ENCODE measurements at places on chromosomes 2 and 18.

DNA sequence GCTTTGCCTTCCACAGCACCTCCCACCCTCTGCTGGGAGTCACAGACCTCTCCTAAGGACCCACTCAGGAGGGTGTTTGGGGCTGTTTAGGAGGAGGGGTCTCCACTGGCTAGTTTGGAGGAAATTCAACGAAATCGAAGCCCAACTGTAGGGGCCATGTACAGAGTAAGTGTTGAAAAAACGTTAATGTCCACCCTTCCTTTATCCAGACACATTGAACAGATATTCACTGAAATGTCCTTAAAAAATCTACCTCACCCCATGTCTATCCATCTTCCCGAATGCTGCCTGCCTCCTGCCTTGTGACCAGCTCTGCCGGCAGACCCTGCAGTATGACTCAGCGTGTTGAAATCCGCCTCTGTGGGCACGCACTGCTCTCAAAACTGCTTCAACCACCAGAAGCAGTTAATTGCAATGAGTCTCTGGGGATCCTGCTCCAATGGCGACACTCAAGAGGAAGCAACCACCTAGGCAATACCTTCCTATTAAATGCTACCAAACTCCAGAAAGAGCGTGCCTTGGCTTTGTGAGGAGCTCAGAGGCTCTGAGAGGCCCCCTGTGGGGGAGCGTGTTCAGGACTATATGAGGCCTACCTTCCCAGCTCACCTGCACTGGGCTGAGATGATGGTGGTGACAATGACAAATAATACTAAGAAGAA, 61.4 kb upstream of the RTN4 start:
- peak; percentile 67 for DNase-seq

GRCh38 chr2:216925006-216925405, 65.1 kb upstream of the TNP1 start:
- DNase-seq, result no peak

DNA sequence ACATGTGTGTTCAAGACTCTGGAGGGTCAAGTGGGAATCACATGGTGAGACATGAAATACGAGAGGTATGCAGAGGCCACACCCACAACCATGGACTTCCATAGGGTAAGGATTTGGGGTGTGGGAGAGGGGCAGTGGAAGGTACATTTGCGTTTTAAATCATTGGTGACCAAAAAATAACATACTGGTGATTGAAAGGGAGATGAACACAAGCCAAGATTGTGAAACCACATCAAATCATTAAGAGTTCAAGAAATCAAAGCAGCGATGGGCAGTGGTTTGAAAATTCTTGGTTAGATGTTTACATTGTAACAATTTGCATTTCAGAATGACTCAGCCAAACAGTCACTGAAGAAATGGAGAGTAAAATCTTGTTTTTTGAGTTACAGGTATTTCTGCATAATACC, 1.9 kb upstream of the CABYR start:
- no peak for DNase-seq

GRCh38 chr18:77079954-77080682, 52.5 kb downstream of the MBP start:
- DNase-seq, result no peak

GRCh38 chr2:27664622-27665363, 1.1 kb downstream of the SLC4A1AP start:
- no peak for DNase-seq

DNA sequence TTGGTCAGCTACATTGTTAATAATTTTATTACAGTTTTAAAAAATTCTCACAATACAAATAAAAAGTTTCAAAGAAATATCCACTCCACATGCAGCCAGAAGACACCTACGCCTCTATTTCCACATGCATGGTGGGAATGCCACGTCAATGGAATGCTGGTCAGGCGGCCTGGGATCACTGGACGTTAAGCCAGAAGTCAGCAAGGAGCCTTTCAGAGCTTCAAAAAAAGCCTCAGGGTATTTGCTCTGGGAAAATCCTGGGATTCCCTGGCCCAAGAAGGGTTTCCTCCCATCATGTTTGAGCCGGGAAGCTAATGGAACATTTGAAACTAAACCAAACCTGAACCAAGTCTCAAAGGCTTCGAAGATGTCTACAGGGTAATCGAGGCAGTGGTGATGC, 241.9 kb upstream of the PXDN start:
- DNase-seq, result no peak

- DNase-seq, result no peak
Measured at GRCh38 chr18:43751203-43751602, 473.9 kb upstream of the SYT4 start.

DNA sequence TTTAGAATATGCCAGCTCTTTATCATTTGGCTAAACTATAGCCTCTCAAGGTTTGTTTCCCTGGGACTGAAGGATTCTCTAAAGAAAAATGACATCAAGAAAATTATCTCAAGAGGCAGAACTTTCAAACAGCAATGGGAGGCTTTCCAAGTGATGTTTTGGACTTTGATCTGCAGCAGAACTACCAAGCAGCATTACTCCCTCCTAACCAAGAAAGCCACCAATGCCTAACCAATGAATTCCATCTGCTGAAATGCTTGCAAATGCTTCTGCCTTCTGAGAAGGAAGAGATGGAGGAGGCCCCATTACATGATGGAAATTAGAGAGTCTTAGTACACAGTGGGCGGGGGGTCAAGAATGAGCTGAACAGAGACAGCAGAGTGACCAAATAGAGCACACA, 95.1 kb upstream of the SLC35G4 start:
- no peak for DNase-seq

- no peak for DNase-seq
Measured at GRCh38 chr18:22466608-22467395, 49.1 kb upstream of the CTAGE1 start.

DNA sequence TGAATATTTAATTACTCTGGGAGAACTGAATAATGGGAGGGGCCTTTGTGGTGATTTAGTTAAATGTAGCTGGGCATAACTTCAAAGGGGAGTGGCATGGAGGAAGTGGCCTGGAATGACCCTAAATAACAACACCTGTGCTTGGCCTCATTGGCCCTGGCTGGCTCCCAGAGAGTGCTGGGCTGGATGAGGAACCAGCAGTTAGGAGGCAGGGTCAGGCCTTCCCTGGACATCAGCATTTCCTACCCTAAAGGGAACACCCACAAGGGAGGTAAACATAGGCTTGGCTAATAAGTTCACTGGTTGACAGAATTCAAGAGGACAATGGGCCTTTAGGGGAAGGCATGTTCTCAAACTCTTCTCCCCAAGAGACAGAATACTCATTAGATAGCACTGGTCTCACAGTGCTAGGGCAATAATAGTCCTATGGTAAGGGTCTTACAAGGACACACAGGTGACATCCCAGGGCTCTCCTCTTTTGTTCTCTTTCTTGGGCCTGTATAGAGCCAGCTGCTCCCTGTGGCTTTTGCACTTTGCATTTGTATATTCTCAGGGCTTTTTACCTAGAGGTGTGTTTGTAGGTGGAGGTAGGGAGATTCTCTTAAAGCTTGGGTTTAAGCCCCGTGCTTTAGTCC, 106.8 kb downstream of the ZNF519 start:
- DNase-seq, result no peak

Data from ovary (tissue), 10 donors.